ENCODE measurements at places on chromosomes 16 and 17. TPM values are rescaled to one million over a fixed set of nuclear protein-coding genes. Genes with fewer than 3 reads are reported as not detected.

Gene NPIPA5
- total RNA-seq = 0.54 TPM

Gene LSM12
- total RNA-seq = 13.2 TPM

Gene VAT1L
- 4.6 TPM for total RNA-seq

Gene AANAT
- total RNA-seq = not detected

Gene FTO
- total RNA-seq = 135 TPM

Gene TPSB2
- total RNA-seq = not detected

Gene KRTAP4-3
- not detected for total RNA-seq

Gene NKD1
- total RNA-seq = not detected

Gene CNOT1
- 136 TPM for total RNA-seq

Gene HSF4
- 6.4 TPM for total RNA-seq

Gene ACSM2A
- total RNA-seq = not detected

Gene BEAN1
- total RNA-seq = 0.09 TPM

Gene MATCAP1
- 9.9 TPM for total RNA-seq

Gene SEZ6L2
- 1.4 TPM for total RNA-seq

Gene C17orf78
- not detected for total RNA-seq

Gene ABCC11
- total RNA-seq = 0.09 TPM

Gene PIK3R5
- total RNA-seq = not detected

Gene CLEC19A
- total RNA-seq = not detected

Gene ARHGAP23
- 36.6 TPM for total RNA-seq

Gene RPS6KB1
- total RNA-seq = 23.9 TPM

Gene CCDC40
- total RNA-seq = 5.2 TPM

Gene AKAP10
- 28.3 TPM for total RNA-seq

Gene CISD3
- total RNA-seq = 6.5 TPM

Gene SOCS1
- total RNA-seq = 5.6 TPM

Gene CD300LG
- total RNA-seq = not detected

Gene HID1
- total RNA-seq = 0.33 TPM

Gene KCNH6
- not detected for total RNA-seq

Gene CCL8
- total RNA-seq = not detected

Gene UNC45B
- total RNA-seq = not detected

Gene PPP1R27
- total RNA-seq = not detected

Gene SUZ12
- total RNA-seq = 36.2 TPM

Gene PTGES3L
- 0.65 TPM for total RNA-seq

Gene MMP28
- not detected for total RNA-seq

Gene SYT17
- under 0.01 TPM for total RNA-seq

Gene HBZ
- not detected for total RNA-seq
